ENCODE measurements at places on chromosomes 2 and 18.
A peak's percentile ranks its signal among the peaks of the same experiment; 100 is the strongest.

DNA sequence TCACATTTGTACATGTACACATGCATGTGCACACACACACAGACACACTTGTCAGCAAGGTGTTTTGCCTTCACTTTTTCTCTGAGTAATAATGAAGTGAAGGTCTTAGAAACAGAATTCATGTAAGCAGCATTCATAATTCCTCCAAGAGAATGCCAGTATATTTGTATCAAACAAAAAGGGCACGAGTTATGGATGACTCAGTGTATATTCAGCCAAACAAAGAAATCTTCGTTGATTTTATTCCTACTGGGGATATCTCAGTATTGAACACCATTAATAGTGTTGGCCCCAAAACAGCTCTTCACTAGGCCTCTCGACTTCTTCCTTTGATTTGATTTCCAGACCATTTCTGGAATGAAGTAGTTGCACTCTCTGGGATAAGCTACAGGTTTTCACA, 125.3 kb downstream of the PIK3C3 start:
- DNase-seq = no peak

- no peak for DNase-seq
Measured at GRCh38 chr2:109178968-109179367, 50.0 kb downstream of the SH3RF3 start.

GRCh38 chr2:2765176-2765800, 434.2 kb upstream of the MYT1L start:
- DNase-seq = no peak

- DNase-seq = peak; percentile 96
Measured at GRCh38 chr2:46296840-46297545, at the start of gene EPAS1. Gene EPAS1, plus strand, starts transcription at chr2:46297407. Its CDS starts 505 bp downstream, at chr2:46297912.

GRCh38 chr18:62912885-62913284, 197.5 kb downstream of the PHLPP1 start:
- DNase-seq = no peak

DNA sequence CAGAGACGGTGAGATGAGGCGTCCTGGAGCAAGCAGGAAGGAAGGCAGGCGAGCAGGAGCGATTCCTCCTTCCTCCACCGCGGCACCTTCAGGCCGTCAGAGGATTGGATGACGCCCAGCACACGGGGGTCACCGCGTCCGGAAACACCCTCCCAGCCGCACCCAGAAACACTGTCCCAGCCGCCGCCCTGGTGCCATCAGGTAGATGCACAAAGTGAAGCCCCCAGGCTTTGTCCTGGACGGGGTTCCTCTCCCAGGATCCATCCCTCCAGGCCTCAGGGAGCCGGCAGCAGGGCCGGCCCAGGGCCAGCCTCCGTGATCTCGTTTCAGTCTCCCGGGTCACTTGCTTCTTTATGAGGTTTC, 31.5 kb downstream of the RTP5 start:
- no peak for DNase-seq

- no peak for DNase-seq
Measured at GRCh38 chr18:45723567-45724355, at the start of gene SLC14A1. Gene SLC14A1, plus strand, starts transcription at chr18:45724181. Its CDS starts 6,140 bp downstream, at chr18:45730321.

DNA sequence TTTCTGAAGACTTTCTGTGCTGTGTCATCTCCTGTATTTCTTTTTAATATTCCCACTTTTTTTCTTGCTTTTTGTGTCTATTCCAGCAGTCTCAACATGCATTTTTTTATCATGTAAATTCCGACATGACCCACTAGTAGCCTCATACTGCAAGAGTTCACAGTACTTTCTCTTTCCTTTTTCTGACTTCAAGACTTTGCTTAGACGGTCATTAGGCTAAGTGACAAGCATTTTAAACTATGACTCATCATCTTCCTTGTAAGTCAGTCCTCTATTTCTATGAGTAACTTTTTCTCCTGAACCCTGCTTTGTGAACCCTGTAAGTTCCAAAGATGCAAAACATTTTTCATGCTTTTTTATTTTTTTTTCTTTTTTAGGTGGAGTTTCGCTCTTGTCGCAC, 381.2 kb downstream of the TXNL1 start:
- peak; percentile 10 for DNase-seq

GRCh38 chr2:174080672-174081121, 115.5 kb upstream of the SP3 start:
- DNase-seq = no peak

DNA sequence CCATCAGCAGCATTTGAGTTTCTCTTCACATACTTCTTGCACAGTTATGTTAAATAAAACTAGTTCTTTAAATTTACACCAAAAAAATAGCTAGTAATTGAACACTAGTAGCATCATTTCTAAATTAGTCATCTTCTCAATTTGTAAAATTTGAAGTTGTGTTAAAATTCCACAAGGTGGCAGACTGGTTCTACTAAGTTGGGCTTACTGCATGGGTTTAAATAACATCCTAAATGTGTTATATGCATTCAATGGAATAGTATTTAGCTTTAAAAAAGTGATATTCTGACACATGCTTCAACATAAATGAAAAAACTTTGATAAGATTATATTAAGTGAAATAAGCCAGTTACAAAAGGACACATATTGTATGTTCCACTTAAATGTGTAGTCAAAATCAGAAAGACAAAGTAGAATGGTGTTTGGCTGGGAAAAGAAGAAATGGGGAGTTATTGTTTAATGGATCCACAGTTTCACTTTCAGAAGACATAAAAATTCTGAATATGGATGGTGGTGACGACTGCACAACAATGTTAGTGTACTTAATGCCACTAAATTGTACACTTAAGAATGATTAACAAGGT, 28.7 kb upstream of the RPRD1A start:
- DNase-seq = peak; percentile 69

GRCh38 chr2:170339750-170340692, 162.1 kb downstream of the MYO3B start:
- DNase-seq = no peak

DNA sequence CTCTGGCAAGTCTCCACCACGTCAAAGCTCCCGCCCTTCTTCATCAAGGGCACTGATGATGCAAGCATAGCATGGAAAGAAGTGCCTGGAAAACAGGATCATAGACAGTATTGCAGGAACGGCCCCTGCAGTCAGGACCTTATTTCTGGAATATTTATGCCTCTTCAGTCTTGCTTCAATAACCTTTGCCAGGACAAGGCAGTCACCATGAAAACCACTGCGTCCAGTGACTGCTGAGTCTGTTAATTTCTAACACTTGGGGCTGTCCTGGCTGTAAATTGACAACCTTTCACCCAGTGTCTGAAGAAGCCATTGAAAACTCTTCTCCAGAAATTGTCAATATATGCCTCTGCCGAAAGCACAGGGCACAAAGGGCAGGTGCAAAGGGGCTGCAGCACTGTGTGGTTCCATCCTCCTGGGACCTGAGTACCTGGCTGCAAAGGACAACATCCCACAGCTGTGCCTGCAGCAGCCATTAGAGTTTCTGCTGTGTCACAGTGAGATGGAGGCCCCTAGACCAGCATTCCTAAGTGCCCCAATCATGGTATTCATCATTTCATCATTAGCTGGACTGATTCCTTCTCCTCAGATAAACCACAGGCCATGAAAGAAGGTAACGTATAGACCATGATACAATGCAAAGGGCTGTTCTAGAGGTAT, 819.6 kb downstream of the RNF144A start:
- DNase-seq = peak; percentile 28

- DNase-seq = no peak
Measured at GRCh38 chr18:67876871-67877270, 360.4 kb upstream of the DSEL start.

GRCh38 chr2:46580416-46580815, 101.1 kb downstream of the TMEM247 start:
- no peak for DNase-seq

DNA sequence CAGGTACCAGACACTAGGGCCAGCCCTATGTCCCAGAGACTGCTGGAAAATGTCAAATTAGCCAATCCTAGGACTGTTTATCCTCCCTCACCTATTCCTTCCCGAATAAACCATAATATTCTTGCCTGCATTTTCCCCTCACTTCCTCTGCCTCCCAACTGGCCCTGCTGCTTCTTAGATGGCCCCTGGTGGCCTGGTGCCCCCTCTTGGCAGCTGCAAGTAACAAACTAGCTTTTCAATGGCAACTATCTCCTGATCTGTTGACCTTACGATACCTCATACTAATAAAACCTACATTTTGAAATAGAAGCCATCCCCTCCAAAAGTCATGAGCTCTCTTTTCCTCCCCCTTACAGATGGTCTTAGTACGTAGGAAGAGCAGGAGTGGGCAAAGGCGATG, 132.0 kb downstream of the ALPK2 start:
- DNase-seq = peak; percentile 32

GRCh38 chr2:140667203-140667602, 1463.6 kb downstream of the LRP1B start:
- DNase-seq = no peak

- DNase-seq = no peak
Measured at GRCh38 chr2:137964859-137965459, 686 bp downstream of the HNMT start.

- DNase-seq = peak; percentile 70
Measured at GRCh38 chr2:74690571-74690970, 36.5 kb downstream of the SEMA4F start.

DNA sequence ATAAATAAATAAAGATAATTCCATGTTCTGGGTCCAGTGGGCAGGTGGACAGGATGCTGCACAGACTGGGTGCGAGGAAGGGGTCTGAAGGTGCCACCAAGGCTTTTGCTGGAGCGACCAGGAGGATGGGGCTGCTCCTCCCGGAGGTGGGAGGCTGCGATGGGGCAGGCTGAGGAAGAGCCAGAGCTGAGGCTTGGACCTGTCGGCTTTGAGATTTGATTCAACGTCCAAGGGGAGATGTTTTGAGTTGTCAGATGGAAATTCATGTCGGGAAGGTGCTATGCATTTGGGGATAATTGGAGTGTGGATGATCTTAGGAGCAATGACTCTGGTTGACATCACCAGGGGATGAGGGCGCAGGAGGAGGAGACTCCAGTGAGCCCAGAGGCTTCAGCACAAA, 11.7 kb downstream of the ALLC start:
- DNase-seq = no peak

DNA sequence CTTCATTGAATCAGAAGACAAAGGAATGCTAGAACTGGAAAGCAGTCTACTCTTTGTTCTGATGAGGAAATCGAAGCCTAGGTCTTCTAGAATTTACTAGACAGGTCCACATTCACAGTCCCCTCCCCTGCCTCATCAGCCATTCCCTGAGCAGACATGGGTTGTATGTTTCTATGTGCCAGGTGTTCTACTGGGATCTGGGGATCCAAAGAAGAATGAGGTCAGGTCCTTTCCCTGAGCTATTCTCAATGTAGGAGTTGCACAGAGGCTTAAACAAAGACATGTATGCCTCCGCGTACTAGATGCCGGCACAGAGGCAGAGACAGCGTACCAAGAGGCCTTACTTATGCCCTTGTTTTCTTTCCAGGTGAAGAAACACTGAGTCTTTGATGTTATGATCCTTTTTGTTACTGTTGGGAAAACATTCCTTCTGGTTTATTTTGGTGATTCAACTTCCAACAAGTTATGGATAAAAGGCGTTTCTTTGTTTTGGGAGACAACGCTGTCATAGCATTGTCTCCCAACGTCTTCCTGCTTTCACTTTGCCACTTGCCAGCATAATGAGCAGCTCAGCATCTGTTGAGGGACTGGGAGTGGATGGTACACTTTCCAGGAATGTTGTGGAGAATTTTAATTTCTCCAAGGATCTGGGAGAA, 174.4 kb downstream of the ALPK2 start:
- DNase-seq = no peak

DNA sequence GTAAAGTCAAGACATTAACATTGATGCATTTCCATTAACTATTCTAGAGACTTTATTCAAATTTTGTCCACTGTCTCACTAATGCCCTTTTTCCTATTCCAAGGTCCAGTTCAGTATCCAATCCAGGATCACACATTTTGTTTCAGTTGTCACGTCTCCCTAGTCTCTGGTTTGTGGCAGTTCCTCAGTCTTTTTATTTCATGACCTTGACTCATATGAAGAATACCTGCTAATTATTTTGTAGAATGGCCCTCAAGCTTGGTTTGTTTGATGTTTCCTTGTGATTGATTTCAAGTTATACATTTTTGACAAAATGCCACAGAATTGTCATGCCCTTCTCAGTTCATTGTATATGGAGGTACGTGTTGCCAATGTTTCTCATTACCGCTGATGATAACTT, 145.2 kb downstream of the FHOD3 start:
- no peak for DNase-seq

- no peak for DNase-seq
Measured at GRCh38 chr2:61367177-61367576, 103.7 kb downstream of the USP34 start.

DNA sequence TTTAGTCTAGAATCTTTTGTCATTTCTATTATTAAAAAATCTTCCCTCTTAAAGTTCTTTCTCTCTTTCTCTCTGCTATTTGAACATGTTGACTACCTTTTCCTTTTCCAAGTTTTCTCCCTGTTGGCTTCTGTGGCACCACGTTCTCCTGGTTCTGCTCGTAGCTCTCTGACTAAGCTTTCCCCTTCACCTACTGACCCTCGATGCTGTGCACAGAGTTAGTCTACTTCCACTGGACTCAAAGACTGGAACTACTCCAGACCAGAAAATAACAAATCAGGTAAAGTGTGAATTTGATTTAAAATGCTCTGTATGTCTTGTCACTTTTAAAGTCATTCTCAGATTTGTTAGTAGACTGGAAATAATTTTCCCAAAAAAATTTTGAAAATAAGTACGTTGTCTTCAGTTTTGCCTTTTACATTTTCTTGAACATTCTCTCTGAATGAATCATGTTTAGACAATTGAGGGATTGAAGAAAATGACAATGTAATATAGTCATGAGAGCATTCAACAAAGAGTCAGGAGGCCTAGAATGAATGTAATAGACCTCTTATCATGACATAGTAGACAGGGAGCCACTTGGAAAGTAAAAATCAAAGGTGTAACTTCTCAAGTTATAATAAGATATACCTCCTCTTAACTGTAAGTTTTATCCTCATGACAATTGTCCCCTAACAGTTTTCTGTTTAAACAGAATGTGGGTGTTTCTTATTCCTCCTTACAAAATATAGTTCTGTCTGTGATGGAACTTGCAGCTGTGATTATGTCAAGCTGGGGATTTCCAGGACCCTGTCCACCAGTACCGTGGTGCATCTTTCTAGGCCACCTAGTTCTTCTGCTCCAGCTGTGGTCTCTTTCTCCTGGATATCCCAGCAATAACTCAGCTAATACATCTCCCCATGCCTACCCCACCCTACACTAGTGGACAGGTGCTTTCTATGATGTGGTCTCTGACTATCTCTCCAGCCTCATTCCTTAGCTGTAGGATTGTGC, 25.5 kb downstream of the ITPRID2 start:
- DNase-seq = no peak

- no peak for DNase-seq
Measured at GRCh38 chr2:196927376-196928225, 1.1 kb upstream of the PGAP1 start.

GRCh38 chr2:72136933-72137497, 10.6 kb downstream of the CYP26B1 start:
- no peak for DNase-seq

- DNase-seq = no peak
Measured at GRCh38 chr2:9410108-9410507, 13.2 kb downstream of the ITGB1BP1 start.

DNA sequence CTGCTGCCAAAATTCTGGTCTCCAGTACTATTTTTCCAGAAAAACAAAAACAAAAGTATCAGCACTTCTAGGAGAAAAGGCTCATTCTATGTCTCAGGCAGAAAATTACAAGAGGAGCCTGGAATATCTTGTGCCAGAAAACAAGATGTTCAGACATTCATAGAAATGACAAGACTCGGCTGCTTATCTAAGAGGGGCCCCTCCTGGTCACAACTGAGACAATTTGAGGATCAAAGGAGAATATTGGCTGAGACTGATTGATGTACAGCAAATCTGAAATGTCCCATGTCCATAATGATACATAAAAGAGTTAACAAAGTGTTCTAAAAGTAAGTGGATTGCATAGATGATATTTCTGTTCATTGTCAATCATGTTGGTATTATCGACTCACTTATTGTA, 2.4 kb upstream of the RPS7 start:
- no peak for DNase-seq
